ENCODE measurements at places on chromosomes 7 and 10.

GRCh38 chr7:137944168-137944567 is 57.7 kb downstream of the CREB3L2 start:
- DNase-seq: no peak

GRCh38 chr7:97733276-97734161 is 1.6 kb downstream of the TAC1 start:
- no peak for DNase-seq

- no peak for DNase-seq
Observed at GRCh38 chr7:56028942-56029630, 22.2 kb downstream of the PSPH start.

- no peak for DNase-seq
Observed at GRCh38 chr7:41858201-41858600, 155.3 kb upstream of the INHBA start.

GRCh38 chr10:7467031-7467667 is 56.3 kb upstream of the SFMBT2 start:
- no peak for DNase-seq

All from OCI-LY7 (cell line).